Effector CD8-positive, alpha-beta T cell (primary cell): ENCODE measurements at places on chromosomes 2 and 18.

DNA sequence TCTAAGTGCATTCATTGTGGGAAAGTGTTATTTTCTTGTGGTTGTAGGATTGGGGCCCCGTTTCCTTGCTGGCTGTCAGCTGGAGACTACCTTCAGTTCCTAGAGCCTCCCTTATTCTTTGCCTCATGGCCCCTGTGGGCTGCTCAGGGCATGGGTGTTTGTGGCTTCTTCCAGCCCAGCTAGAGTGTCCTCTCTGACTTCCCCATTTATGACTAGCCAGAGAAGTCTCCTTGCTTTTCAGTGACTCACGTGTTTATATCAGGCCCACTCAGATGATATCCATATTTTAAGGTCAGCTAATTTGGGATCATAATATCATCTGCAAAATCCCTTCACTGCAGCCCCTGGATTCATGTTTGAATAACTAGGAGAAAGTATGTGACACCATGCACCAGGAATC lies 62.8 kb downstream of the DTNA start:
- no peak for DNase-seq

GRCh38 chr18:51614967-51615571 lies 417.6 kb upstream of the MEX3C start:
- DNase-seq, result no peak

GRCh38 chr18:51446571-51447210 lies 249.2 kb upstream of the MEX3C start:
- no peak for DNase-seq

- DNase-seq, result no peak
These were observed 1.5 kb downstream of the ODC1 start for GRCh38 chr2:10446631-10447030.

DNA sequence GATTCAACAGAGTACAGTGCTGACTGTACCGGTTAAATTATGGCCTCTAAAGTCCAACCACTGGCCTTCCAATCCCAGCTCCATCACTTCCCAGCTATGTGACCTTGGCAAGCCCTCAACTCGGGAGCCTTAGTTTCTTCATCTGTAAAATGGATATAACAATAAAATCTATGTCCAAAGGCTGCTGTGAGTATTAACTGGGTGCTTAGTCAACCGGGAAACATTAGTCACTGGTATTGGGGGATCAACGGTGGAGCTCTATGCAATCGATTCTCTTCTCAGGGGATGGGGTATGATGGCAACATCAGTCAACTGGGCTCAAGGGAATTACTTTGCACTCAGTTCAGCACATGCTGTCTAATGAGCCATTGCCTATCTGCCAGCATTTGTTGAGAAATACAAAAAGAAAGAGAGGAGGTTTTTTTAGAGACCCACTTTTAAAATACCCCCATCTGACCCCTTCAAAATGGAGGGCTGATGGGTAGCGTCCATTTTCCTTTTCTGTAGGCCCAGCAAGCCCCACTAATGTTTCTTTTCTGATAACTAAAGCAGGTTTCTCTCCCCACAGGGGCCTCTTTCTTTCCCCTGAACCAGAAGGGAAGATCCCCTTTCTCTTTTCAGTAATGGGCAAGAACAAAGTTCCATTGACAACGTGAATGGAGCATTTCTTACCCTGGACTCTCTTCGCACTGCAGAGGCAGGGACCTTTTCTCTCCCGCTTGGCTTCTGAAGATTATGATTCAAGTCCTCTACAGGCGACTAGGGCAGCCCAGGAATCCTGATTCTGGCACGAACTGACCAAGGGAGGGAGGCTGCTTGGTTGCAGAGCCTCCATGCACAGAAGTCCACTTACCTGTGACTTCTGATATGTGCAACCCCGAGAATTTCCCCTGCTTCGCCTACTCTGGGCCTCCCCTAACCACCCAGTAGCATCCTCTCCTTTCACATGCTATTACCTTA lies 8.7 kb upstream of the AGFG1 start:
- DNase-seq, result no peak

- DNase-seq, result no peak
These were observed 179.4 kb upstream of the ARL4C start for GRCh38 chr2:234676109-234676782.

DNA sequence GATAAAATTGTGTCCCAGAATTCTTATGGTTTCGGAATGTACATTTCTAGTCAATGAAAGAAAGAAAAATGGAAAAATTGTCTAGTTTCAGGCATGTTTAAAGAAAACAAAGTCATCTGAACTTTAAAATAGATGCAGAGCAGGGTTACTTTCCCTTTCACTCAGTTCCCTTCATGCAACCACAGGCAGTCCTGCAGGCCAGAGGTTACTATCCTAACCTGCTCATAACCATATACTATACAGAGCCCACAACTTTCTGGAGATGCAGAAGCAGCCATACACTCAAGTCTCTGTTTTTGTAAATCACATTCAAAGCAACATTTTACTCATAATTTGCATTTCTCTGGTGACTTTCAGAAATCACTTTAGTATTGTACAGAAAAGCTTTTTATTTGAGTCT lies 690.3 kb downstream of the MBD2 start:
- DNase-seq, result no peak

- no peak for DNase-seq
These were observed 148.6 kb downstream of the HAUS1 start for GRCh38 chr18:46252759-46253158.

- DNase-seq, result no peak
These were observed 60.3 kb upstream of the ACVR1 start for GRCh38 chr2:157936406-157936805.

DNA sequence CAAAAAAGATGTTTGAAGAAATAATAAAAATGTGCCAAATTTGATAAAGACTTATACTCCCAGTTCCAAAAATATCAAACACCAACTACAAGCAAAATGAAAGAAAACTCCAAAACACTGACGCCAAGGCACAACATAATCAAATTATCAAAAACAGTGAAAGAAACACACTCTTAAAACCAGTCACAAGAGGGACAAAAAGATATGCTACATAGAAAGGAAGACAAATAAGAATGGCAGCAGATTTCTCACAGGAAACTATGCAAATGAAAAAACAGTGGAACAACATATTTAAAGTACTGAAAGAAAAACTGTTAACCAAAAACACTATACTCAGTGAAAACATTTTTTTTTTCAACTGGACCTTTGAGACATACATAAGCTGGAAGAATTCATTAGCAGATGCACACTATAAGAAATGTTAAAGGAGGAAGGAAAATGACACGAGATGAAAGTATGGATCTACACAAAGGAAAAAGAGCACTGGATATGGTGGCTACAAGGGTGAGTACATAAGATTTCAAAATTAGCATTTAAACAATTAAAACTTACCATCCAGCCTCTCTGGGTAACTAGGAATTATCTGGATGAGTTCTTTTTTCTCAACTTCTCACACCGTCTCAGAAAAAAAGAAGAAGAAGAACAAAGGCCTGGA lies 94.0 kb upstream of the ACVR1C start:
- no peak for DNase-seq

DNA sequence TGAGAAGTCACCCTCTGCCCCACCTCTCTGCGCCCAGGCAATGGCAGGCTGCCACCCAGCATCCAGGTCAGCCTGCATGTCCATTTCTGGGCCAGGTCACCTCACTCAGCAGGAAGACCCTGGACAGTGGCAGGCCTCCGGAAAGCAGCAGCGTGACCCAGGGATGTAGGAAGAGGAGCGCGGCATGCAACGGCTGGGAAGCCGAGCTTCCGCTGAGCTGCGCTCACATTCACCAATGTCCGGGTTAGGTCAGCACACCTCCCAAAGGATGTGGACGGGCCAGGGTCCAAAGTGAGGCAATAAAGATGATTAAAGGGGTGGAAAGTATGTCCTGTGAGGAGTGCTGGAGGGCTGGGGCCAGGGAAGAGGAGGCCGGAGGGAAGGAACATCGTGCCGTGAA lies 174.5 kb downstream of the CTIF start:
- no peak for DNase-seq

GRCh38 chr2:159275111-159275510 lies 11.4 kb downstream of the WDSUB1 start:
- no peak for DNase-seq

- DNase-seq, result no peak
These were observed 663.3 kb upstream of the CHAC2 start for GRCh38 chr2:53104263-53104662.

GRCh38 chr2:45180779-45181178 lies 171.5 kb upstream of the SIX2 start:
- no peak for DNase-seq

DNA sequence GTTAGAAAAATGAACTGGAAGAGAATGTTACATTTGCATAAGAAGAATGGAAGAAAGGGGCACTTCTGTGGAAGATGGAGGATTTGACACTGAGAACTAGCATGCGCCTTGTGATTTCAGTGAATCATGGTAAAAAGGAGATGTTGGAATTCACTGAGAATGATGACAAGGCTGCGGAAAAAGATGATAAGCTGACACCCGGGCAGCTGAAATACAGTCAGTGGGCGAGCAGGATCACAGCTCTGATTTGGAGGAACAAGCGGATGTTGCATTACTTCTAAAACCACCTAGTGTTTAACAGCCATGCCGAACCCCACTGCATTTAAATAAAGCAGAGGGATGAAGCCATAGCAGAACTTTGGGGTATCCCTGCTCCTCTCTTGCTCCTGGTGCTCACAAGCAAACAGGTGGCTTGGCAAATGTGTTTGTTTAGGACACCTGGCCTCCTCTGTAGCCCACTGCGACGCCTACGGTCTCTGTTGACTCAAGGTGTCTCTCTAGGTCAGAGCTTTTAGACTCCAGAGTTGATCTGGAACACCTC lies 134.9 kb downstream of the NDUFA10 start:
- no peak for DNase-seq

DNA sequence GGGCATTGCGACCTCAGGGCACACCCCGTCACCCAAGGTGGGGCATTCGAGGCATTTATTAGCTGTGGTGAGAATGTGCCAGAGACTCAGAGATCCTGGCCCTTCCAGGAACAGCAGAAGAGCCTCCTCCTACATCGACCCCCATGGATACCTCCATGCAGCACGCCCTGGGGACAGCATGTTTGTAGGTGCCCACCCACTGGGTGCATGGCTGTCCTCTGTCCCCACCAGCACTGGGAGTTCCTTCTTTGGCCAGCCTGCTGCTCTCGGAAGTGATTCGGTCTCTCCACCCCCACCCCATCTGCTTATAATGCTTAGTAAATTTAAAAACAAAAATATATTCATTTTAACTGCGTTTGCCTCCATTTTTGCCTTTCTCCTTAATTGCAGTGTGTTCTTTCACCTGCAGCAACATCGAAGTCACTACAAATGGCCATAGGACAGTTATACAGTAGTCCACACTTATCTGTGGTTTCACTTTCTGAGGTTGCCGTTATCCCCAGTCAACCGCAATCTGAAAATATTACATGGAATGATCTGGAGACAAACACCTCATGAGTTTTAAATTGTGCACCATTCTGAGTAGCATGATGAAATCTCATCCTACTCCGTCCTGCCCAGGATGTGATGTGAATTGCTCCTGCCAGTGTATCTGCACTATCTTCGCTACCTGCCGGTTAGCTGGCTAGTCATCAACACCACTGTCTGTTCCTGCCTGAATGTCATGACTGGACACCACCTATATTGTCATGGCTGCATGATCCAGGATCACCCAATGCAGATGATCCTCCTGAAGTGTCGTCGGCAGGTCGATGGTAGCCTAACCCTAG lies 29.6 kb upstream of the ZCCHC2 start:
- no peak for DNase-seq

DNA sequence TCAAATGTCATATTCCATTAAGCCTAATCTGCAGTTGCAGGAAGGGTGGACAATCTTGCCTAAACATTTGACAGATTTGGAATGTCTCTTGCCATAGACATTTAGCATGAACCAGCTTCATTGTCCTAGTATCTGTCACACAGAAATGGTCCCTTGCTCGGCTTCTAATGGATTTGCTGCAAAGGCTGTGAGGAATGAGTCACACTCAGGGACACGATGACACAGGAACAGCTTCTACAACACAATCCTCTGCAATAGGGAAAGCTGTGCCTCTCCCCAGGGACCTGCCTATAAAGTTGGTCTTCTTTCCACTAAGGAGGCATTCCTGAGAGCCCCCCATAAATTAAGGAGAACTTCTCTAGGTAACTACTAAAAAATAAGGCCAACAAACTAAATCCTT lies 155.1 kb upstream of the L3MBTL4 start:
- no peak for DNase-seq

GRCh38 chr18:53745986-53746385 lies 478.5 kb downstream of the MBD2 start:
- DNase-seq, result no peak

- DNase-seq, result no peak
These were observed 9.0 kb downstream of the REL start for GRCh38 chr2:60890393-60890707.

- no peak for DNase-seq
These were observed 80.8 kb downstream of the INPP5D start for GRCh38 chr2:233140978-233141377.

- DNase-seq, result no peak
These were observed 71.2 kb upstream of the COL3A1 start for GRCh38 chr2:188902901-188903491.

GRCh38 chr2:128552141-128552805 lies 233.6 kb upstream of the HS6ST1 start:
- DNase-seq, result no peak

GRCh38 chr2:161020437-161020836 lies 139.8 kb upstream of the TANK start:
- no peak for DNase-seq

DNA sequence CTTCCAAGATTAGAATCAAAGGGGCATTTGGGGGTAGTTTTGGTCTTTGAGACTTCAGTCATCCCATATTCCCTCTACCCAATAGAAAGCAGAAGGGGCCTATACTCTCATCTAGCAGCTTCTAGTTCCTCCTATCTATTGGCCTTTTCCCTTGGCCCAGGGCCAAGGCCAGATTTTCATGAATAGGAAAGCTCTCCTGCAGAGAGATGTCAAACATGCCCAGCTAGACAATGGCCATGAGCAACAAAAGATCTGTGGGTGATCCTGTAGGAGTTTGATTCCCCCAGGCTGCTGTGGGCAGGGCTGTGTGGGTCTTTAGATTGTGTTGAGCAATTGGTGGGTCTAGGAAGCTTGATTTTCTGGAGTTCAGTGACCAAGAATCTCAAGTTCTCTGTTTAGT lies 2.9 kb upstream of the ADCYAP1 start:
- no peak for DNase-seq

DNA sequence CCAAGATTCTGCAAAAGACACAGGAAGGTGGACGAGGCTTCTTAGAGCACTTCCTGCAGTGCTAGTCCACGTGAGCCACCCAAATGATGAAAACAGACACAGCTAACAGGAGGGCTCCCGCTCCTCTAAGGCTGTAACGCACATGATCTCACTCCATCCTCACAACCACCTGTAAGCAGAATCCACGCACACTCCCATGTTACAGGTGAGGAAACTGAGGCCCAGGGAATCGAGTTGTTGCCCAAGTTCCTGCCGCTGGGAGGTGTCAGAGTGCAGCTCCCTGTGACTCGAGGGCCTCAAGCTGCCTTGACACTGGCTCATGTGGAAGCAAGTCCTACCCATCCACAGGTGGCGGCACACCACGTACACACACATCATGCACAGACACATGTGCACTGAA lies 4.4 kb downstream of the DNMT3A start:
- DNase-seq, result no peak
